Stimulated activated CD8-positive, alpha-beta memory T cell treated with anti-CD3 and anti-CD28 coated beads, Interleukin-7, amount 100 ng/mL, for 1 hour (primary cell): ENCODE measurements at places on chromosomes 4 and X.

- no peak for DNase-seq
Observed at GRCh38 chr4:126023896-126024295, 709.1 kb downstream of the FAT4 start.

- no peak for DNase-seq
Observed at GRCh38 chr4:8073206-8073863, 85.3 kb downstream of the ABLIM2 start.

DNA sequence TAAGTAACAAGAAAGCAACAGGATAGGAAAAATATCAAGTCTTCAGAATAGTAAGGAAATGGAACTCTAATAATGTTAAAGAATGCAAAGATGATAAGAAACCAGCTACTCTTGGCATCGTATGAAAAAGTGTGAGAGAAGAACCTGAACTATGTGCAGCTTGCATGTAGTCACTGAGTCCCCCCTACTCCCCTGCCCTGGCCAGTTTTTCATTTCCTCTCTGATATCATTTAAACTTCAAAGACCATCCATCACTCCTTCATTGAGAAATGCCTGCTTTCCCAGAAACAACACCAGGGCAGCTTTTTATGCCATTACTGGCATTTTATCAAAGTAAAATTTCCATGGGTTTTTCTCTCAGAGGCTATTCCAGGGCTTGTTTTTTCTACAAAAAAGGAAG, 28.1 kb downstream of the INPP4B start:
- no peak for DNase-seq

- no peak for DNase-seq
Observed at GRCh38 chr4:96698831-96699230, 858.9 kb downstream of the PDHA2 start.

DNA sequence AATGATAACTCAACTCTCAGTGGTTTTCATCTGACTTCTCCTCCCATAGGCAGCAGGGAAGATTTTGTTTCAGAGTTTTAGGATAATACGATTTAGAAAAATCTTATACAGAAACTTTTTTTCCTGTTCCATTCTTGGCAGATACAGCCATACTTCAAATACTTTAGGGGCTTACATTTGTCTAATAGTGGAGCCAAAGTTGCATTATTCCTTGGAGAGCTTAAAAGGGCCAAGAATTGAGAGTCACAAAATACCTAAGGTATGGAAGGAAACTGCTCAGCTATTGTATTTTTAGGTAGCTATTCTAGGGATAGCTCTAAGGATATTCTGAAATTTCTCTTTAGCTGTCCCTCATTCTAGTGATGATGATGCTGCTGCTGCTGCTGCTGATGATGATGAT, 132.9 kb upstream of the PTCHD1 start:
- DNase-seq, result no peak

DNA sequence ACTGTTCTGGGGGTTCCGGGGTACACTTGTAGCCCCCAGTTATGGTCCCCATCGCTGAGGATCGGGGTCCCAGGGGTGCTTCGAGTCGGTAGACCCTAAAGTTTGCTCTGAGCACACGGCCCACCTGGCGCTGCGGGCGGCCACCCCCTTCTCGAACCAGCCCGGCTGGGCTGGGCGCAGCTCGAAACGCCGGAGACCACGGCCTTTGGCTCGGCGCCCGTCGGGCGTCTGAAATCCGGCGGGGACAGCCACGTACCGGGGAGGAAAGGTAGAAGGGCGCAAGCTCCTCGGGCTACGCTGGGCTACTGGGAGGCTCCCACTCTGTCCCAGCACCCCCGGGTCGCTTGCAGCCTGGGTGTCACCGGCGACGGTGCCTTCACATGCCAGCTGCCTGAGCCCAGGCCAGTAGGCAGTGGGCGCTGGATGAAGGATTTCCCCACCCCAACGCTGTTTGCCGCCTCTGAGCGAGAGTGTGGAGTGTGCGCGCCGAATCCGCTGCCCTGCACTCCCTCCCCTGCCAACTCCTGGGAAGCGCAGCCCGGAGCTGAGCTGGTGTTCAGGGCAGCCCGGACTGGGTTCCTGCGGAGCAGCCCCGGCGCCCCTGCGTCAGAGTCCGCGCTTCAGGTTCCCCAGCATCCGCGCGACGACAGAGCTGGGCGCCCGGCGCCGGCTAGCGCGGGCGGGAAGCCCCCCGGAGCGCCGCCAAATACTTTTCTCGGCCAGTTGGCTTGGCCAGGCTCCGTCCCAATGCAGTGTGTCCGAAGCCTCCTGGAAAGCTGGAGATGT, 637 bp downstream of the MAMLD1 start:
- no peak for DNase-seq

DNA sequence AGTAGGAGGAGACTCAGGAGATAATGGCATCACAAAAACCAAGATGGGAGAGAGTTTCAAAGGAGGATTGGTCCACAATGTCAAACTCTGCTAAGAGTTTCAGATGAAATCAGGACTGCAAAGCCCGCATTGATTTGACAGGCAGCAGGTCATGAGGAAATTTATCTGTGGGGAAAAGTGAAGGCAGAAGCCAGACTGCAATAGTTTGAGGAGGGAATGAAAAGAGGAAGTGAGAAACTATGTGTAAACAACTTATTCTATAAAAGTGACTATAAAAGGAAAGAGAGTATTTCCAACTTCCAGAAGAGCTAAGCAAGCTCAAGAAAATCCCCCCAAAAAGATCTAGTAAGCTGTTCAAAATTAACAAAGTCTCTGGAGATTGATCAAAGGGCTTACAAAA, 66.3 kb upstream of the DGKK start:
- DNase-seq, result no peak

DNA sequence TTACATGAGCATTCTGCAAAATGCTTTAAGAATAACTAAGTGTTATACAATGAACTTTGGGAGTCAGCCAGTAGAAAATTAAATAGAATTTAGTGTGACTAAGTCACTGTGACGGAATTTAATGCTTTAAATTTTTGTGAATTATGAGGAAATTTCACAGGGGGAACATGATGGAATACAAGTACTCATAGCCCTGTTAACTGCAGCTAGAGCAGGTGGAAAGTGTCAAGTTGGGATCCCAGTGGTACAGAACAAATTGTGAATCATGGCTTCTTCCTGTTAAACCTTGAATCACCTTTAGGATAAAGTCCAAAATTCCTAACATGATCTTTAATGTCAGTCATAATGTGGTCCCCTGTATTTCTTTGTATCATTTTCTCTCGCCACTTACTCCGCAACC, 212.2 kb upstream of the CENPE start:
- DNase-seq, result no peak
